ENCODE measurements at places on chromosomes 4 and X. TPM values are rescaled to one million over a fixed set of nuclear protein-coding genes. Genes with fewer than 3 reads are reported as not detected.

GRCh38 chr4:576245-576821 lies at the start of gene TMEM271:
Gene TMEM271 (minus strand): TSS chr4:576295. CDS start chr4:576062, 233 bp downstream.
- DNase-seq: no peak

- no peak for DNase-seq
These were observed 38.1 kb upstream of the NOCT start for GRCh38 chr4:138977524-138977923.

DNA sequence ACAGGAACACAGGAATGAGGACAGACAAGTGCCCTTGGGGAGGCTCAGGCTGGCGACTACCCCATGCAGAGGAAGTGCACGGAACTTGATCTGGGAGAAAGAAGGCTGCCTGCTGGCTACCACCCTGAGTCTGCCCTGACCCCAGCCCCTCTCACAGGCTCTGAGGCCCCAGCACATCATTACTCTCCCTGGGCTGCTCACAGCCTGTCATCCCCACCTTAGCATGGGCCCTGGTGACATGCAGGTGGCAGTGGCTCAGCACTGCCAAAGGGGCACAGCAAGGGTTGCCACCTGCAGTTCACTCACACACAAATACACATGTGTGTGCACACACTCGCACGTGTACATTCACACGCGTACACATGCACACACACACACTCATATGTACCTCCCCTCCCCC lies 26.1 kb upstream of the MAMLD1 start:
- DNase-seq: no peak

GRCh38 chr4:135411251-135411650 lies 1209.7 kb upstream of the PABPC4L start:
- DNase-seq: no peak

- DNase-seq: no peak
These were observed 105.6 kb downstream of the CBLL2 start for GRCh38 chrX:22378296-22378695.

GRCh38 chrX:74511704-74512103 lies 90.4 kb downstream of the SLC16A2 start:
- no peak for DNase-seq

DNA sequence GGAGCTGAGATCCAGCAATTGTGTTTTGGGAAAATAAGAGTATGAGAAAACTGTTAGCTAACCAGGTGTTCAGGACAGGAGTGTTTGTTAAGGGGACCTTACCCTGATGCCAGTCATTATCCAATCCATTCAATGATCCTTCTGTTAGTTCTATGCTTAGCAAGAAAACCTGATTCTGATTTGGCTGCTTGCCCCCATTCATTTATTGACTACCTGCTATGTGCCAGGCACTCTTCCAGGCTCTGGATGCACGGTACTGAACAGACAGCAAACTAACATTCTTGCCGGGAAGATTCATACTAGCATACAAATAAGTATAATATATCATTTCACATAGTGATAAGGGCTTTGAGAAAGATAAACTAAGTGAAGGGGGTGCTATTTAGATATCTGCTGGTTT lies 1.0 kb upstream of the MECP2 start:
- no peak for DNase-seq

- DNase-seq: peak; percentile 47
These were observed 705 bp downstream of the RPS6KA3 start for GRCh38 chrX:20265726-20266681.

DNA sequence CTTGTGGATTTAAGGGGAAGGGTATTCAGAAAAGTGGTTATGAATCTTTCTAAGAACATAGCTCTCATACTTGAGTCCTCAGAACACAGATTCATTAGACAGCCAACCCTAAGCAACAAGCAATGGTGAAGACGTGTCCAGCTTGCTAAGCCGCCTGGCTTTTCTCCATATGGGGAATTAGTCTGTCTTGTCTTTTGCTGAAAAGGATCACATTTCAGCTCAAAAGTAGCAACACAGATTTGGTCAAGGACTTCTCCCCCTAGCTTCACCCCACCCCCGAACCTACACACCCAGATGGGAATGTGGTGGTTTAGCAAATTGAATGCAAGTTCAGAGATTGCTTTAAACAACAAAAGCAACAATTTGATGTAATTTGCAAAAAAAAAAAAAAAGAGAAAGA lies 103.3 kb upstream of the RASGEF1B start:
- DNase-seq: no peak

GRCh38 chr4:17072483-17072882 lies 174.0 kb upstream of the LDB2 start:
- no peak for DNase-seq

- DNase-seq: no peak
These were observed 38.5 kb downstream of the HPGD start for GRCh38 chr4:174483792-174484191.

GRCh38 chrX:151694661-151695582 lies at the start of gene PRRG3:
Gene PRRG3 (plus strand): TSS chrX:151695458. CDS start chrX:151698815, 3,357 bp downstream.
- DNase-seq: no peak

GRCh38 chr4:76850010-76850441 lies 47.9 kb downstream of the SOWAHB start:
- no peak for DNase-seq

GRCh38 chr4:147409350-147409749 lies 71.5 kb upstream of the EDNRA start:
- no peak for DNase-seq

DNA sequence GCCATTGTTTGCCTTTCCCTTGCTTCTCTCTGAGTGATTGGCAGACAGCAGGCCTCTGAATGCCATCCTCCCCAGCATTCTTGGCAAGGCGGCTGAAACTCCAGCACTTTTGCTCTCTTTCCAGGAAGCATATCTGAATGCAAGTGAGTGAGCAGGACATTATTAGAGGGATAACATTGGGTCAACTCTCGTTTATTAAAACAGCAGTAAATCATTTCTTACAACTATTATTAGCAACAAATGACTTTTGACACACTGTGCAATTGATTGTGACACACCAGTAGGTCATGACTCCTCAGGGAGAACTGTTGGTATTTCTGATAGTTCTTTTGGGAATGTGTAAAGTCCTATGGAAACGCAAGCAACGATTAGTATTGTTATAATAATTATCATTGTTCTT lies 103.8 kb downstream of the EFNB1 start:
- DNase-seq: no peak

DNA sequence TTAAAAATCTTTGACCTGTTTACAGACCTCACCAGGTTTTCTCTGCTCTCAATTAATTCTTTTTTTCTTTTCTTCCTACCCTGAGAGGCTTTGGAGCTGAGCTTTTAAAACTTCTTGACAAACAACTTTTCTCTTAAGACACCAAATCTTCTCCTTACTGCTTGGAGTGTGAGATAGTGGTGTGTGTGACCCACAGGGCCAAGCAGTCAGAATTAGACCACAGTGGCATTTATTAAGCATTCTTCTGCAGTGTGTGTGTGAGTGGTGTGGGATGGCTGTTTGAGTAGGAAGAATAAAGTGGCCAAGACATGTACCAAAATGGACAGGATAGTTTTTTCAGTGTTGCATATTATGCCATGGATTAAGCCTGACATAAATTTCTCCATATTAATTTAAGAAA lies 665.1 kb downstream of the RAPGEF2 start:
- no peak for DNase-seq

- no peak for DNase-seq
These were observed 429.1 kb upstream of the FTHL17 start for GRCh38 chrX:31500921-31501320.

- no peak for DNase-seq
These were observed 18.8 kb downstream of the NEXMIF start for GRCh38 chrX:74906417-74906816.

DNA sequence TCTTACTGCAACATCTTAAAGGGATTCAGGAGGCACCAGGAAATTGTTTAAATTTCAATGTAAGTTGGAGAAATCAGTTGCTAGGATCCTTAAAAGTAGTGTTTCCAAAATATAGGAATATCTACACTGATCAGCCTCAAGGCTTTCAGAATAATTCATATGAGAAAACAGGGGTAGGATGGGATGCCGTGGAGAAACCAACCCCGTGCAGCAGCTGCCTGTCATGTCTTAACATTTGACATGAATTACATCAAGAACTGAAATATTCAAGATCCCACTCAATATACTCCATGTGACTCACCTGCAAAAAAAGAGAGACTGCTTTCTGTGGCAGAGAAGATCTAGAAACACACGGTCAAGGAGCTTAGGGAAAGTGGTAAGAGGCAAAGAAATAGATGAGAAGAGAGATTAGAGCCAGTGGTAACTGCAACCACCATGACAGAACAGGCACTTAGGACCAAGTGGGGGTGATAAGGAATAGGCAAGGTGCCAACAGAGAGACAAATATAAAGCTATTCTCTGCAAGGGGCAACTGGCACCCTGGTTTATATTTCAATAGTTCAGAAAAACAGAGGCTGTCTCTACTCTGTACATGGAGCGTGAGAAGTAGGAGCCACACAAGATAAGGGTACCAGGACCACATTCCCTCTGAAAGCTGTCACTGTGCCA lies 64.0 kb downstream of the SLC39A8 start:
- DNase-seq: no peak

DNA sequence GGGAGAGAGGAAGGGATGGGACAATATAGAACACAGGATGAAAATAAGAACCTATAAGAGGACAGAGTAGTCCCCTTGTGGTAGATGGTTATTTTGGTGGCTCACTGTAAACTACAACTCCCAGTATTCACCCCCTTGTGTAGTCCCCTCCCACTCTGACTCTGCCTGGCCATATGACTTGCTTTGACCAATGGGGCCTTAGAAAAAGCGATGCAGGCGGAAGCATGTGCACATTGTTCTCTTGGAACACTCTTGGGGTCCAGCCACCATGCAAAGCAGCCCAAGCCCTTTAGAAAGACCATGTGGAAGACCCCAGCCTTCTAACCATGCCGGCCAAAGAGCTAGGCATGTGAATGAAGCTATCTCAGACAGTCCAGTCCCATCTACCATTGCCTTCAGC lies 415.0 kb downstream of the BCOR start:
- no peak for DNase-seq

DNA sequence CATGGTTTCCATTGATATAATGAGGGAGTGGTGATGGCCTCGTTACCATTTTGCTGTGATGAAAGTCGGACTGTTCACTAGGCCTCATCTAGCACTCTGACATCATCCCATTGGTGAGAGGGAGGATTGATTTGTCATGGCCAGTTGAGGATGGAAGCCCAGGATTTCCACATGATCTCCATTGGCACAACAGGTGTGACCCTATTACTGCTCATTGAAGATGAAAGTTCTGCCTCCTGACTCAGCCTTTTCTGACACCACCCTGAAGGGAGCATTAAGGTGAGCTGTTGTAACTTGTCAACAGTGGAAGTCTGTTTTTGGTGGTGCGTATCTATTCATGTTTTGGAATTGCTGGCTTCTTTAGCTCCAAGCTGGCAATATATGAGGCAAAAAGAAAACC lies 144.2 kb downstream of the PABPC4L start:
- DNase-seq: no peak

- no peak for DNase-seq
These were observed 200.4 kb downstream of the TEX13C start for GRCh38 chrX:125520029-125520428.

DNA sequence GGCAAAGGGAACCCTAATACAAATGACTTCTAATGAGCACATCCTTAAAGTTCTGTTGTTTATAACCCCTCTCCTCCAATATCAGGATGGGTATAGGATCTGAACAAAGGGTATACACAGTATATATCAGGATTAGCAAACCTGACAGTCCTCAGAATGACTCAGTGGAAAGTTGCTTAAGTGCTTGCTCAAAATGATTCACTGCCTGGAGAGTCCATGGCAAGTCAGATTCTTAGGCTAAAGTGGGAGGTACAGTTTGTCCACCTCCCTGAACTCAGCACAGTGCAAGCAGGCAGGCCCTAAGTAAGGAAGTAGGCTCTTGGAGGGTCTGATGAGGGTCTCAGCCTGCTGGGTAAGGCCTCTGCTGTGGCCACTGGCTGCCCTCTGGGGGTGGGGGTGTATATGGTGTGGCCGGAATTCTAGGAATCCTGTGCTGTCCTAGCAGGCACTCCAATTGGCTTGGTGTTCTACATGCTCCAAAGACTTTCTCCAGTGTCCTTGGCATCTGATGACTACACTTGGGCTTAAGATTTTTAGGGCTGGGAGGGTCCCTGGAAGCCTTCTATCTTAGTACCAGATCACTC lies 54.3 kb downstream of the CHRDL1 start:
- no peak for DNase-seq

- no peak for DNase-seq
These were observed 34.5 kb upstream of the HGFAC start for GRCh38 chr4:3407171-3407771.

DNA sequence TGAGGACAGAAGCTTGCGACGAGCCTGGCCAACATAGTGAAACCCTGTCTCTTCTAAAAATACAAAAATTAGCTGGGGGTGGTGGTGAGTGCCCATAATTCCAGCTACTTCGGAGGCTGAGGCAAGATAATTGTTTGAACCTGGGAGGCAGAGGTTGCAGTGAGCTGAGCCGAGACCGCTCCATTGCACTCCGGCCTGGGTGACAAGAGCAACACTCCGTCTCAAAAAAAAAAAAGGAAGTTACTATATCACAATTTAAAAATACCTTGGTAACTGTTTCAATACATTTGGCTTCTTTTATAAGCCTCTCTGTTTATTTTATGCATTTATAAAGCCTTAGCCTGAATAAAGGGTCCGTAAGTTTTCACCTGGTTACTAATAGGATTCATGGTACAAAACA lies 46.6 kb upstream of the CHRNA9 start:
- DNase-seq: no peak

DNA sequence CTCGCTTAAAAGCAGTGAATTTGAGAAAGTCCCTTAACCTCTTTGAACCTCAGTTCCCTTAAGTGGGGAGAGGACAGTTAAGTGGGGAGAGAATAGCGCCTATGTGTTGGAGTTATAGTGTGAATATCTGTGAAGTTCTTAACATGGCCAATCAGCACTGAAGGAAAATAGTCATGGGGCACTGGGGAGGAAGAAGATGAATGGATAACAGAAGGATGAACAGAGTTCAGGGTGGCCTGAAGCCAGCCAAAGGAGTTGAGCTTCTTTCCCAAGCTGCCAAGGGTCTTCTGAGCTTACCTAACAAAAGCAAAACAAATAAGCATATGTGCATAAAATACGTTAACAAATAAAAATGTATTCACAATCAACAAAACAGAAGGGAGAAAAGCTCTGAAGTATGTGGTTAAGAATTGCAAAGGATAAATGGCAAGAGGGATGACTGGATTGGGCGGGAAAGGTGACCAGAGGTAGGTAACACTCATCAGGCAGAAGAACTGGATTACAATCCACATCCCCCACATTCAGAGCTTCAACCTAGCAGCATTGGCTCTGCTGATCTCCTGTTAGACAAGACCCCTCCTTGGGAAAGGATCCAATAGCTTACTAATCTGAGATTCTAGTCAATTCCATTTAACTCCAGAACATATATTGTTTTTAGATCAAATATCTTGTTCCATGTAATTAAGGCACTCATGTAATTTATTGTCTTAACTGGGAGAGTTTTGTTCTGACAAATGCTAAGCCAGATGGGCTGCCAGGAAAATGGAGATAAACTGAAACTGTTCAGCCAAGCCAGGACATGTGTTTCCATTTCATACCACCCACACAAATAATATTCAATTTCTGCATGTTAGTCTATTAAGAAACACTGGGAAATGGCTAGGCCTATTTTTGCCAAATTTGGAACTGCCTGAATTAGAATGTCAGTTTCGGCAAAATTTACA lies 221.2 kb downstream of the LDB2 start:
- no peak for DNase-seq

Gene NXF3
- not detected for total RNA-seq

Gene NSG1
- 6.6 TPM for total RNA-seq

Gene RS1
- total RNA-seq: not detected

Gene TMEM154
- 17.5 TPM for total RNA-seq

Gene FAM193A
- total RNA-seq: 22.4 TPM

Gene CD38
- 25.6 TPM for total RNA-seq

Gene RBM47
- 0.74 TPM for total RNA-seq

Gene GABRQ
- not detected for total RNA-seq

Gene SSX4
- total RNA-seq: not detected

Gene LIN54
- total RNA-seq: 28.0 TPM

Gene CENPVL1
- not detected for total RNA-seq
